ENCODE measurements at places on chromosomes 12 and 14.

DNA sequence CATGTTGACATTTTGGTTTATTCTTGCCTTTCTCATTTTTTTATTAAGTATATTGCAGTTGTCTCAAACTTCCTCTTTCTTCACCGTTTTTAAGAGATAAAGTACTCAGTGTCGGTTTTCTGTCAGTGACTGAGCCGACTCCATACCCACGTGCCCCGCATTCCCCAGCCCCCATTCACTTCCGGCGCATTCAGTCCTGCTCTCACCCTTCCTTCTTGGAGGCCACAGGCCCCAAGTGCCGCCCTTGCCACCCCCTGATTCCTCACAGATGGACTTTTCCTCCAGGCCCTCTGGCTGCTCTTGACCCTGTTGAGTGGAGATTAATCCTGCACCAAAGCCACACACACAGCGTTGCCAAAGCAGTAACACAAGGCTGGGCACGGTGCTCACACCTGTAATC is 19.1 kb upstream of the DNAH10 start:
- DNase-seq, result no peak

- DNase-seq, result no peak
Measured at GRCh38 chr14:61568572-61569011, 126.7 kb upstream of the HIF1A start.

GRCh38 chr12:14148489-14149270 is 167.3 kb upstream of the GRIN2B start:
- no peak for DNase-seq

DNA sequence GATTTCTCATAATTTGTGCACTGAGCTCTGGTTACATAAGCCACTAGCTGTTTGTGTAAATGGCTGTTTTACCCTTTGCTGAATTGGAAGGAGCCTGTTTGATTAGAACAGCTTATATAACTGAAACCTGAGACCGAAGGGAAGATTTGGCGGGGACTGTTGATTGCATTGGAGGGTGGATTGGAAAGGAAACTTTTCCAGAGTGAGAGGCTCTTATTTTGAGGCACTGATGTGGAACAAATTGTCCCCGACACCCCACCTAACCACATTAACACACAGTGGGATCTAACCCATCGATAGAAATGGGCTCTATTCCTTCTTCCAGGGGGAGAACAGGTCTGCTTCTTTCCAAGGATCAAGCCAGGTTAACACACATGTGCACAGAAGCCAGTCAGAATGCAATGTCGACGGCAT is 51.7 kb downstream of the TMEM30B start:
- DNase-seq, result no peak

DNA sequence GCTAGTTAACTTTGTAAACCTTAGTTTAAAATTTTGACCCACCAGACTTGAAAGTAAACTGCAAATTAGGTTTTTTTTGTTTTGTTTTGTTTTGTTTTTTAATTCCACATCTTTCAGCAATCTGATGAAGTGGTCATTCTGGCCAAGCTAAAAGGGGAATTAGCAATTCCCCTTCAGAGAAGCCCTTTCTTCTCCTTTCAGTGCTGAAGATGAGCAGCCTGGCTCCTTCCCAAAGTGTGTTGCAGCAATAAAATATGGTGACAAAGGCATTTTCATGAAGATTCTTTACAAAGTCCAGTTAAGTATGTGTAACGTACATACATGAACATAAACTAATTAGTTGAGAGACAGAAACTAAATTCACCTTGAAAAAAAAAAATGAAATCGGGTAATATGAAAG is 380.1 kb downstream of the NOVA1 start:
- DNase-seq, result no peak

DNA sequence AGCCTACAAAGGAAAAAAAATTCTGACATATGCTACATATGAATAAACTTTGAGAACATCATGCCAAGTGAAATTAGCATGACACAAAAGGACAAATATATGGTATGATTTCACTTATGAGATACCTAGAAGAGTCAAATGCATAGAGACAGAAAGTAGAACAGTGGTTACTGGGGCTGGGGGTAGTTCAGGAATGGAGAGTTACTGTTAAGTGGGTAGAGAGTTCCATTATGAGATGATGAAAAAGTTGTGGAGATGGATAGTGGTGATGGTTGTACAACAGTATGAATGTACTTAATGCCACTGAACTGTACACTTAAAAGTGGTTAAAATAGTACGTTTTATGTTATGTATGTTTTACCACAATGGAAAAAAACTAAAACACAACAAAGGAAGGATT is 92.3 kb downstream of the SCAF11 start:
- no peak for DNase-seq

DNA sequence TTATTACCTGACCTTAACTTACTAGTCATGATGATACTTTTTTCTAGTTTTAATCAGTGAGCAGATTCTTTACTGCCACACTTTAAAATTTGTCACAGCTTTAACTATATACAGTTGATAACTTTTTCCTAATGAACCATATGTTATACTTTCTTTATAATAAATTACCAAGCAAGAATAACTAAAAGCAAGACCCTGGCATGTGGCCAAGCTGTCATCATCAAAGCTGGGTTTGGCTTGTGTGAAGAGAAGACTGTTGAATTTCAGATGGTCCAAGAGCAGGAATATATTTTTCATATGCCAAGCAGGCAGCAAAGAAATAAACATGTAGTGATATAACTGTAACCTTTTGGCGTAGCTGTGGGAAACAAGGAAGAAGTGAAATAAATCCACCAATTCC is 93.5 kb downstream of the PUS7L start:
- DNase-seq, result no peak

- no peak for DNase-seq
Measured at GRCh38 chr14:69354383-69355153, 43.5 kb downstream of the ERH start.

- no peak for DNase-seq
Measured at GRCh38 chr14:102317564-102318248, 1.8 kb upstream of the ZNF839 start.

DNA sequence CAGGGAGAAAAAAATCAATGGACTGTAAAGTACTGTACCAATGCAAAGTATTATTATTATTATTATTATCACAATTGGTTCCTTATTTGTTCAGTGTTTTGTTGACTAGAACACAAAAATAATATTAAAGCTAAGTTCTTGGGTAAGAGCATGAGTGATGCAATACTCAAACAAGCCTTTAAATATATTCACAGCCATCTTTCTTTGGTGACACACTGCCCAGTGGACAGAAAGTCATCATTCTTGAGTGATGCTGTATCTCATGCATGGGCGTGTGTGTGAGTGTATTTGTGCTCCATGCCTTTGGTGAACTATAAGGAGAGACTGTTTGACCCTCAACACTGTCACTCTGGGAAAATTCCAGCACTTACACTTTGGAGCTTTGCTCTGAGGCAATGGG is 93.6 kb downstream of the KCNK10 start:
- no peak for DNase-seq

GRCh38 chr12:95303476-95303875 is 85.9 kb downstream of the VEZT start:
- no peak for DNase-seq

DNA sequence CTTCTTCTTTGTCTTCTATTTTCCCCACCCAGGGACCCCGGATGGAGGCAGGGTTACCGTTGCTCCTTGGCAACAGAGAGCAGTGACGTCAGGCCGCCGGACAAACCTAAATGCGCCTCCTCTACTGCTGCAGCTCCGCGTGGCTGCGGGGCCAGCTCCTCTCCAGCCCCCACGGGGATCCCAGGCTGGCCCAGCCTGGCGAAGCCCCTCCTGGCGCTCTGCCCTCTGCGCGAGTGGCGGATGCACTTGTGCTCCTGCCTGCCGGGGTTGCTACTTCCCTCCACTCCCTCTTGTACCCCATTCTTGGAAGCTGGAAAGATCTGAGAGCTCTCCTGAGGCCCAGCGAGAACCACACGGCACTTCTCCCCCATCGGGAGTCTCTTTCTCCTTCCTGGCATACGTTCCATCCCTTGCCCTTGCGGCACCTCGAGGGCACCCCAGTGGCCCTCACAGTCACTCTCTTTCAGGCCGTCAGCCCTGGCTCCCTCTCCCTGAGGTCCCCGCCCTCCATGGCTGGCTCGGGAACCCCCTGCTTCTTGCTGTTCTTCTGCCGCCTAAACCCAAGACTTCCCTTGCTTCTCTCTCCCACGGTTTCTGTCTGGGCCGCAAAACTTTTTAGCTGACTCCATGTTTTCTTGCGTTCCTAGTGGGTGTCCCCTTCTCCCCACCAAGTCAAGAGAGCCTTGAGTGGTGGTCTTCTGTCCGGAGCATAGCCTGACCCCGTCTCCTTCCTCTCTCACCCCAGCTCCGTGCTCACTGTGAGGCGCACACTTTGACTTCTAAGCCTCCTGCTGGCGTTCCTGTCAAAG is 121.7 kb downstream of the PAPOLA start:
- DNase-seq, result no peak

DNA sequence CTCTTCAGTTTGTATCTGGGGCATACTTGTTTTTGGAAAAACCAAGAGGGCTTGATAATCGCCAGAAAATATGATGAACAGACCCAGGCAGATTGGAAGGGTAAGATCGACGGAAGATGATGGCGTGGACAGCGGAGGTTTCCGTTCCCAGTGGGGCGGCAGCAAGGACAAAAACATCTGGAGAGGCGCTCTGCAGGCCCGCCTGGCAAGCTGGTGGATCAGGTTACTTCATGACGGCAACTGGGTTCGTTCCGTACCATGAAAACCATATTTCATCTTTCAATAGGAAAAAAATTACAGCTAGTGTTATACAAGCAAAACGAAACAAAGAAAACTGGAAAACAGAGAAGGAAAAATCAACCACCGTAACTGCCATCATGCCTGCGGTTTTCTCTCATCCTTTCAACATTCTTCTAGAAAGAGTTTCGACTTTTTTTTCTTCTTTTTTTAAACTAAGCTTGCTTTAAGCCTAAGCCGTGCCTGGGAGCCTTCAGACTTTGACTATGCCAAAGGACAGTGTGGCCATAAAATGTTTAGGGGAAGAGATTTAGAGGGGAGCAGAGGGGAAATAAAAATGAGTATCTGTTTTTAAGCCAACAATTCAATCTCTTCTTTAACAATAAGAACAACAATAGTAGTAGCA is 210.5 kb downstream of the FOXN3 start:
- DNase-seq, result peak; percentile 35

- no peak for DNase-seq
Measured at GRCh38 chr14:21505012-21505553, 6.1 kb downstream of the METTL3 start.

- DNase-seq, result no peak
Measured at GRCh38 chr12:1924996-1925683, 6.7 kb upstream of the CACNA2D4 start.

DNA sequence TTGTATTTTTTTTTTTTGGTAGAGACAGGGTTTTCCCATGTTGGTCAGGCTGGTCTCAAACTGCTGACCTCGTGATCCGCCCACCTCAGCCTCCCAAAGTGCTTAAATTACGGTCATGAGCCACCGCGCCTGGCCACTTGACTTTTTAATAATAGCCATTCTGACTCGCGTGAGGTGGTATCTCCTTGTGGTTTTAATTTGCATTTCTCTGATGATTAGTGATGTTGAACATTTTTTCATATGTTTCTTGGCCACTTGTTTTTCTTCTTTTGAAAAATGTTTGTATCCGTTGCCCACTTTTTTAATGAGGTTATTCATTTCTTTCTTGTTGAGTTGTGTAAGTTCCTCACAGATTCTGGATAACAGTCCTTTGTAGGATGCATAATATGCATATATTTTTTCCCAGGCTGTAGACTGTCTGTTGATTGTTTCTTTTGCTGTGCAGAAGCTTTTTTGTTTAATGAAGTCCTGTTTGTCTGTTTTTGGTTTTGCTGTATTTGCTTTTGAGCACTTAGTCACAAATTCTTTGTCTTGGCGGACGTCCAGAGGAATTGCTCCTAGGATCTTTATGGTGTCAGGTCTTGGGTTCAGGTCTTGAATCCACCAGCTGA is 10.3 kb upstream of the PGAM5 start:
- no peak for DNase-seq

DNA sequence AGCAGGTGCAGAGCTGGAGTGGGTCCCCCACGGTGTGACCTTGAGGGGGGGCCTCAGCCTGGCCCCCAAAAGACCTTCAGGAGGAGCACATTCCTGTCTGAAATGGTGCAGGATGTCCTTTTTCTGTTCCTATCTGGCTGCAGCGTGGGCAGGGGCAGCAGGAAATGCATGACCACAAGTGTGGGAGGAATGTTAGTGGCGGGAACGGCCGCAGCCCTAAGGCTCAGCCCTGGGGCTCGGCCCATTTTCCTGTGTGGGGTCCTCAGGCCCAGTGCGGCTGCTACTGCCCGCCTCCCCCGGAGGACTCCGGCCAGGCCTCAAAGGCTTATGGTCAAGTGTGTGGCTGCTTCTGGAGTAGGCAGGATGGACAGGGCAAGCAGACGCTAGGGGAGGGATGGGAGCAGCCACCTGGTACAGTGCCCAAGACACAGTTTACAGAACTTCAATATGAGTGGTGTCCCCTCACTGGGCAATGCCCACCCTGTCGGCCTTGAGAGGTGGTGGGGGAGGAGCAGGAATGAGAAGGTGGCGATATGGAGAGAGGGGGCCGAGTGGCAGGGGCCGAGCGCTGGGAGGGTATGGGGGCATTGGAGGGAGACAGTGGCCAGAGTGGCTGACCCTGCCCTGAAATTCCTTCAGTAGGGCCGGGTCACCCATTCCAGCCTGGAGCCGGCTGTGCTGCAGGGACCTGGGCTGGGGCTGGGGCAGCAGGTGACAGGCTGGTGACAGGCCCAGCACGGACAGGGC is 137.4 kb downstream of the CALM1 start:
- DNase-seq, result no peak

- no peak for DNase-seq
Measured at GRCh38 chr12:62270384-62270783, 10.2 kb downstream of the USP15 start.

DNA sequence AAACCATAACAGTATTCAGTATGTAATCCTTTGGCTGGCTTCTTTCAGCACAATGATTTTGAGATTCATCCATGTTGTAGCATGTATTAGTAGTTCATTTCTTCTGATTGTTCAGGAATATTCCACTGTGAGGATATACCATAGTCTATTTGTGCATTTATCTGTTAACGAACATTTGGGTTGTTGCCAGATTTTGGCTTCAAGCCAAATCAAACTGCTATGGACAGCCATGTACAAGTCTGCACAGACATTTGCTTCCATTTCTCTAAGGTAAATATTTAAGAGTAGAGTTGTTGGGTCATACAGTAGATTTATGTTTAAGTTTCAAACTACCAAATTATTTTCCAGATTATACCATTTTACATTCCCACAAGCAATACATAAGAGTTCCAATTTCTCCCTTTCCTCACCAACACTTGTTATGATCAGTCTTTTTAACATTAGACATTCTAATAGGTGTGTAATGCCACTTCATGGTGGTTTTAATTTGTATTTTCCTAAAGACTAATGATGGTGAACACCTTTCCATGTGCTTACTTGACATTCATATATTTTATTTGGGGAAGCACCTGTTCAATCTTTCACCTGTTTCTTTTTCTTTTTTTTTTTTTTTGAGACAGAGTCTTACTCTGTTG is 56.6 kb downstream of the ZFYVE21 start:
- no peak for DNase-seq

- no peak for DNase-seq
Measured at GRCh38 chr12:70177631-70178030, 65.6 kb upstream of the CNOT2 start.

DNA sequence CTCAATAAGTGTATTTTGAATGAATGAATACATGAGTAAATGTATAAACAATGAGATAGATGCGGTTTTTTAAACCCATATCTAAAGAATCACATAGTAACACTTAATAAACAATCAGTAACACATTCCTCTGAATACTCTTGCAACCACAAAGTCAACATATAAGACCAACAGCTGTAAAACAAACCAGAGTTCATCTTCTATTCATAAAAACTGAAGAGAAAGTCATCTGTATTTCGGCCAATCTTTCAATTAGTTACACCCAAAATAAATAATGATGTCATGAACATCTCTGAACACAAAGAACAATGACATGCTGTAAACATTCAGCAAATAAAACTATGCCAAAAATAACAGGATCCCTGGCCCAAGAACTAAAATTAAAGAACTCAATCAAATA is 47.2 kb downstream of the ARMH4 start:
- peak; percentile 49 for DNase-seq

All from fibroblast of skin of left biceps (primary cell).